ENCODE measurements at places on chromosomes 3 and 15.

GRCh38 chr15:37794947-37795346 lies 139.5 kb upstream of the TMCO5A start:
- no peak for DNase-seq

DNA sequence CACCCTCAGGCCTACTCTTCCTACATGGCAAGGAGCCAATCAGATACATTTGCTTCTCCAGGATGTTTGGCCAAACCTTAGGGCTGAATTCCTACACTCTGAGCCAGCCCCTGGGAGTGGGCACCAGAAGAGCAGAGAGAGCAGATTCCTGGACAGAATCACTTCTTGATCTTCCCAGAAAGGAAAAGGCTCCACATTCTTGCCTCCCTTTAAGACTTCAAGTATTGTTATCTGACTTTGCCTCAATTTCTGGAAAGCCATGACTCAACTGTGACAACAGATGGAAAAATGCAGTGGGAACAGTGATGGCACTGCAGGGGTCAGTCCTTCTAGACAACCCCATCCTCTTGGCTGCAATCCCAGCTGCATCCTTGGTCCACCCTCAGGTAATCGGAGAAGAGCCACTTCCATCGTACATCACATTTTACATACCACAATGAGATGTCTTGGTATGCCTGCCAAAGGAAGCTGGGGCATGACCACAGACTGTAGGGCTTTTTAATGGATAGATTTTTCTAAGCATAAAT lies 21.0 kb downstream of the SLCO2A1 start:
- no peak for DNase-seq

- DNase-seq: no peak
Measured at GRCh38 chr3:1191026-1191425, 98.2 kb downstream of the CNTN6 start.

DNA sequence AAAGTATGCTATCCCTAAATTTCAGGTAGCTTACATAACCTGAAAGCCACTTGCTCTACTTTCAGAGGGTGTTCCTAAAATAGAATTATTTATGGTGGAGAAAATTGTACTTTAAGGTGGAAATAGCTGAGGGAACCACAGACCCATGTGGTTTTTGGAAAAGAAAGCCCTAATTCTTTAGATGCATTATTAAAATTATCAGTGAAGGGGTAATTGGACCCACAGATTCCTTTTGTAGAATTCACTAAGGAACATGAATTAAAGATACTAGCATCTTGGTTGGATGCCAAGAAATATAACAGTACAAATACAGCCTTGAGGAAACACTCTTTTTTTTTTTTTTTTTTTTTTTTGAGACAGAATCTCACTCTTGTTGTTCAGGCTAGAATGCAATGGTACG lies 37.8 kb downstream of the DPPA2 start:
- no peak for DNase-seq

DNA sequence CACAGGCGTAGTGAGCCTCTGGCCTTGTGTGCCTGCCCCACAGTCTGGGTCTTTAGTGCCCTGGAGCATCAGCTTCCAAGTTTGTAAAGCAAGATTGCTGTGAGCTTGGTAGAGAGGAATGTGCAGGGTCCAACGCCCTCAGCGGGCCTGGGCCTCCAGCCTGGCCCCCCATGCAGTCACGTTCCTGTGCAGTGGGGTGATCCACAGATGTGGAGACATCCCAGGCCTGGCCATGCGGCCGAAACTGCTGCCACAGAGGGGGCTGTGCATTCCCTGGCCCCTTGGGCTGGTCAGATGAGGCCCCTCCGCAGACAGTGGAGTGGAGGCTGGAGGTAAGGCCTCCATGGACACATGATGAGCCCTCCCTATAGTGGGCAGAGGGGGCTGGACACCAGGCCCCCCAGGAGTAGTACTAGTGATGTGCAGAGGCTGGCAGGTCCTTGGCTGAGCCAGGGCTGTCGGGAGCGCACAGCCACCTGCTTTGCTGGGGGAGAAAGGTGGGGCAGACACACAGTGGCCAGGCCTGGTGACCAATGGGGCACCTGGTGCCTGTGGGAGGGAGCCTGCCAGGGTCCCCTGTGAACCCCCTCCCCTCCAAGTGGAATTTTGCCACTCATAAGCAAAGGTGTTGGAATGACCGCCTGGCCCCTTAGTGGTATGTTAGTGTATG lies 71.5 kb downstream of the EFCAB12 start:
- no peak for DNase-seq

- DNase-seq: no peak
Measured at GRCh38 chr3:52539010-52539653, 2.7 kb downstream of the UQCC5 start.

DNA sequence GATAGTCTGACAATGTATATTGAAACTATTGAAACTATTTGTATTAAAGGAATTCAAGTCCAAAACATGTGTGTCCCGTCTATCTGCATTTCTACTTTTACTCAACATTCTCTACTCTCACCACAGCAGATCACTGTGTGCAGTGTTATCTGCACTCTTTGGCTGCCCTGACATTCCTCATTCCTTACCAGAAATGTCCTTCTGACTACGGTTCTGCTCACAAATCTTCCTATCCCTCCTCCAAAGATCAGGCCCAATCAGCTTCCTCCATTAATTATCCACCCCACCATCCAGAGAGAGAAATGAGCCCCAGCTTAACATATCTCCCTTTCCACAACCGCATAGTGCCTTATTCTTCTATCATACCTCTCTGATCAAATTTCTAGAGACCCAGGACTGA lies 94.7 kb downstream of the TBL1XR1 start:
- no peak for DNase-seq

GRCh38 chr15:49255966-49256759 lies 86.1 kb downstream of the GALK2 start:
- no peak for DNase-seq

GRCh38 chr3:181966393-181966792 lies 254.7 kb downstream of the SOX2 start:
- DNase-seq: no peak

GRCh38 chr3:67699882-67700281 lies 45.5 kb upstream of the SUCLG2 start:
- no peak for DNase-seq

DNA sequence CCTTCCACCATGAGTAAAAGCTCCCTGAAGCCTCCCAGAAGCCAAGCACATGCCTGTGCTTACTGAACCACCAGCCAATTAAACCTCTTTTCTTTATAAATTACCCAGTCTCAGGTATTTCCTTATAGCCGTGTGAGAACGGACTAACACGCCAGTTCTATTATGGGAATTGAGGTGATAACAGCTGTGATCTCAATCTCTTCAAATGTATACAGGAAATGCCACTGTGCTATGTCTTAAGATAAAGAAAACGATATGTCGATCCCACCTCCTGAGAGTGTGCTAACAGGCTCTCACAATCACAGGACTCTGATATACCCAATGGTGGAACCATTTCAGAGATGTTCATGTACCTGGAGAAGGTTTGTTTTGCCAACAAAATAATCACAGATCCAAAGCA lies 26.2 kb downstream of the CHSY1 start:
- no peak for DNase-seq

DNA sequence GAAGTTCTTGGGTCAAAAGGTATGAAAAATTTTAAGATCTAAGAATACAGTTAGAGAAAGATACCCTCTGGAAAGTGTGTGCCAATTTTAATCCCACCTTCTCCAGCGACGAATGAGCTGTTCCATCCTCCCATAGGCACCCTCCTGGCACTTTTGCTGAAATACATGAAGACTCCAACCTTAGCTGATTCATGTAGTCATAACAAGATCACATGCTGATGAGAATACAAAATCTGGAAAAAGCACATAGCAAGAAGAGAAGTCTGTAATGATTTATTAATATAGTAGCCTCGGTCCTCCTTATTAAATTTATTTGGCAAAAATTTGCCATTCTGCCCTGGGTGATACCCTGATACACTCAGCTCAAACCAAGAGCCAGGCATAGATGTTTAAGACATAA lies 88.9 kb downstream of the CCR1 start:
- DNase-seq: no peak

DNA sequence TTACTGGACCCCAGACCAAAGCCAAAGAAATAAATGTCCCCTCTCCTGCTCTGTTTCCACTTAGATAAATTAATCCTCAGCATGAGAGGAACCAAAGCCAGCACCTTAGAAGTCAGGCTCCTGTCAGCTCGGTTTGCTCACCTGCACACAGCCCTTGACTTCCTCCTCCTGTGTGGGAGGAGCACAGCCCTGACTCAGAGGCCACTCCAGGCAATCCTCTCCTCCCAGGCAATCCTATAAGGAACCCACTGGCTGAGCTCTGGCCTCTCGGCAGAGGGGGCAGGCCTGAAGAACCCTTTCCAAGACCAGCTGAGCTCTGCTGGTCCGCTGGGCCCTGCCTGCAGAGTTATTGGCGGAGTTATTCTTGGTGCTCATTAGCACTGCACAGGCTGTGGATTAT lies 30.8 kb downstream of the LIPC start:
- DNase-seq: no peak

DNA sequence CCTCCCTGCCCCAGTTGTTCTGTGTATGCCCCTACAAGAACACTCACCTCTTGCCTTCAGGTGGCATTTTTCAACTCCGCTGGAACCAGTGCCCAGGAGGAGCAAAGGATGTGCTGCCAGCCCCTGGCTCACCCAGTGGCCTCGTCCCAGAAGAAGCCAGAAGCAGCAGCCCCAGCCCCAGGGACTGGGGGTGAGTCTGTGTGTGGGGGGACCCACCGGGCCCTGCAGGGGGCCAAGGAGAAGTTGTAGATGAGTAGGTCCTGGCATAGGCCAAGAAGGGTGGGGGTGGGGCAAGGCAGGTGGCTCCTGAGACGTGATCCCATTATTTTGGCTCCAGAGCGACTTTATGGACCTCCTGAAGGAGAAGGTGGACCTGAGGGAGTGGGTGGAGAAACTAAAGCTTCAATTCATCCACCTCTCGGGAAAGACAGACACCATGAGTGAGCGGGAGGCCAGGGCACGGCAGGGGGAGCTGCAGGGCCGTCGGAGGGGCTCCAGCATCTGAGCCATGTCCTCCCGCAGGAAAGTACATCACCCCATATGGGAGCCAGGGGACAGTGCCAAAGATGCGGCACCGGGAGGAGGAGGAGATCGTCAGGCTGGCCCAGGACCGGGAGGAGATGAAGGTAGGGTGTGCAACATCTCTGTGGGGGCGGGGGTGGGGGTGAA lies 29.3 kb downstream of the NGRN start:
- no peak for DNase-seq

DNA sequence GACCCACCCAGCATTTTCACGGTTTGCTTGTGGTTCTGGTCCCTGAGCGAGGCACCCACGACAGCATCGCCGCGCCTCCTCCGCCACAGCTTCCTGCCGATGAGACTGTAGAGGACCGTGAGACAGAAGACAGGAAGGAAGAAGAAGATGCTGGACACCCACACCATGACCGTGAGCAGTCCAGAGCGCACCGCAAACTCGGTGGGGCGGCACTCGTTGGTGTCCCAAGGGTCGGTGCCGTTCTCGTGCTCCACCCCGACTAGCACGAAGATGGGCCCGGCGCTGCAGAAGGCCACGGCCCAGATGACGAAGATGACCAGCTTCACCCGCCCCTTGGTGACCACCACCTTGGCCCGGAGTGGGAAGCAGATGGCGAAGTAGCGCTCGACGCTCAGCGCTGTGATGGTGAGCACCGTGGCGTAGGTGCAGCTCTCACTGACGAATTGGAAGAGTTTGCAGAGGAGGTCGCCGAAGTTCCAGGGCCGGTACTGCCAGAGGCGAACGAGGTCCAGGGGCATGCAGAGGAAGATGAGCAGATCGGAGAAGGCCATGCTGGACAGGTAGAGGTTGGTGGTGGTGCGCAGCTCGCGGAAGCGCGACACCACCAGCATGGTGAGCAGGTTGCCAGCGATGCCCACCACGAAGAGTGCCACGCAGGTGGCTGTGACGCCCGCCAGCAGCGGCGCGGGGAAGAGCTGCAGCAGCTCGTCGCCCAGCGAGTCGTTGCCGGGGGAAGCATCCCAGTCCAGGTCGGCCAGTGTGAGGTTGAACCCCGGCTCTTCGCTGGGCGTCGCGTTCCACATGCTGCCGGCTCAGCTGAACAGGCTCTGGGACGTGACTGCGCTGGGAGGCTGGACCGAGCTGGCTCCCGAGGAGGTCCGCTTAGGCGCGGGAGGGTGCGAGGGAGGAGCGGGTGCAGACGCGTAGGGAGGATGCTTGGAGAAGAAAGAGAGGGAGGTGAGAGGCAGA lies at the start of gene GHSR:
Gene GHSR, minus strand, starts transcription at position 846 of the 969 bp plus-strand sequence. Its CDS starts 43 bp downstream, at position 803.
- DNase-seq: no peak

GRCh38 chr3:4166540-4166939 lies 136.6 kb upstream of the SETMAR start:
- no peak for DNase-seq

DNA sequence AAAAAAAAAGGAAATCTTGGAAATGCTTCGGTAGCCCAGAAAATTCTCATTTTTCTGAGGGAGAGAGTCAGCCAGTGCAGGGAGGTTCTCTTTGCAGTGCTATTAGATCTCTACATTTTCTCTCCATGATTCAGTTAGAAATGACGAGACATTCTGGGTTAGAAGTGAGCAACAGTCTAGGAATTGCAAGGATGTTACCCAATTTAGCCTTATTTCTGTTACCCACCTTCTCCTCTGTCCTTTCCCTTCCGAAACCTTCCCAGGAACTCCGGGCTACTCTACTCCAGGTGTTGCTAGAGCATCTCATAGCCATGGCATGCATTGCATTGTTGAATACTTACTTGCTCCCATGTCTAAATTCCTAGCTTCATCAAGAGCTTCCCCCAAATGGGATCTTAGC lies 106.8 kb downstream of the EDEM1 start:
- no peak for DNase-seq

DNA sequence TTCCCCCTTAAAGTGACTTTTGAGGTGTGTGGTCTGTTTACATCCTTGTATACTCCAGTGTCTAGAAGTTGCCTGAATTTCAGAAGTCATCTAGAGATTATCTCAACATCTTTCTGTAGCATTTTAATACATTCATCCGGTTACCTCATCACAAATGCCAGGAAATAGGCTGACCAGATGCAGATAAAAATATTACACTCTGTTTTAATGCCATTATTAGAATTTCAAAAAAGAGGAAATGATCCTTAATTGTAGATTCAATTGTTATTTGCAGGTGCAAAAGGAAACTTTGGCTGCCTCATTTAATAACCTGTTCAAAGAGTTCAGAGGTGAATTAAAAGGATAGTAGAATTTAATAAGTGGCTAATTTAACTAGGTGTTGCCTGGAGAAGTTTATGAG lies 290.9 kb downstream of the C3orf38 start:
- DNase-seq: no peak

DNA sequence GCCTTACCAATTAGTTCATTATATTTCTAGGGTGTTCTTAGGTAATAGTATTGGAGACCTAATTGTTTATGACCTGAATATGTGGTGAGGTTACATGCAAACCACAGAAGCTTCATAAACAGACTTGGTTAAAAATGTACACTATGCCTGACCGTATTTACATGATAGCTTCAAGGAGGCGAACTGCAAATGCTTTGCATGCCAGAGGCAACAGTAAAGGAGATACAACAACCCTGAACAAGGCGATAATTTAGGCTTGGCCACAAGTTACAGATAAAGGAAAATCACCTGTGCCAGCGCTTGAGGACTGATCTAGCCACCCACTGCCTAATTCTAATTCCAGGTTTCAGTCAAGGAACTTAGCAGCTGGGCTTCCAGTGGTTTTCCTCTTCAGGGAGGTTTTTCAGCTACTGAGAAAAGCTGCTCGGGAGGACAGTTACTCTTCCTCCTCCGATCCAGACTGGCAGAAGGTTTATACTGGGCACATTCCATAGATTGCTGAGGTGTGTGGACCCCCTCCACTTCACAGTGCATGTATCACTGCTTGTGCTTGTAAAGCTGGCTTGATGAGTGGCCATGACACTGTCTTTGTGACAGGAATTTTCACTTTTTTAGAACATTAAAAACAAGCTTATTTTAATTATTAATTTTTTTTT lies 95.6 kb downstream of the DHX36 start:
- no peak for DNase-seq

- no peak for DNase-seq
Measured at GRCh38 chr15:65326117-65326526, 21.6 kb downstream of the RNU5B-1 start.
